ENCODE measurements at places on chromosomes 5 and 9.

DNA sequence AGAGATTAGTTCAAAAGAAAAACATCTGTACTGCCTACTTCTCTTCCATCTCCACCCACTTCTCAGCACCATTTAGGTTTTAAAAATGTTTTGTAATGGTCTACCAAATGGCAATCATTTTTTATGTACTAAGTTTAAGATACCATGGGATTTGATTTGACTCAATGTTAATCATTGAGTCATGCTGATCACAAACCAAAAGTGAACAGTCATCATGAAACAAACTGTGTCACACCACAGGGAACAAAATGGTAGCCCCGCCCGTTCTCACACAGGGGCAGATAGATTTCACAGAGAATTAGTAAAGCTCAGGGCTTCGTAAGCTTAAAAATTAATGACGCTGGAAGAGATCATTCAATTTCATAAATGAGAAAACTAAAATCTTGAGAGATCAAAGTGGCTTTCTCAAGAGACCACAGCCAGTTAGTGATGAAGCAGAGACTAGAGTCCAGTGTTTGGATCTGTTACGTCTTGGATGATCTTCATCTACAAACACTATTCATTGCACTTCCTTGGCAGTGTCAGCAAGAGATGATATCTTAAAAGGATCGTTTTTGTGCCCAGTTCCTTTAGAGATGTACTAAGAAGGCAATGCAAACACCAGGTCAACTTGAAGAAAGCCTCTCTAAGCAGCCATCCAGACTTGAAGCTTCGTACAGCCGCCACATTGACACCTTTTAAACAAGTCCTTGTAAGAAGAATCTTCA, 33.9 kb upstream of the TRIO start:
- no peak for DNase-seq

DNA sequence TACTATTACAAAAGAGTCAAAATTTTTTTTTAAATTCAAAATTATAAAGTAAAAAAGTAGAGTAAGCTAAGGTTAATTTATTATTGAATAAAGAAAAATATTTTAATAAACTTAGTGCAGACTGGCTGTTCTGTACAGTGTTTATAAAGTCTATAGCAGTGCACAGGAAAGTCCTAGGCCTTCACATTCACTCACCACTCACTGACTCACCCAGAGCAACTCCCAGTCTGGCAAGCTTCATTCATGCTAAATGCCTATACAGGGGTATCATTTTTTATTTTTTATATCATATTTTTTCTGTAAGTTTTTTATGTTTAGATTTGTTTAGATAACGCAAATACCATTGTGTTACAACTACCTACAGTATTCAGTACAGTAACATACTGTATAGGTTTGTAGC, 700.7 kb upstream of the GRAMD2B start:
- no peak for DNase-seq

- DNase-seq = no peak
These were observed 332.6 kb downstream of the TAF11L14 start for GRCh38 chr5:17966640-17967402.

DNA sequence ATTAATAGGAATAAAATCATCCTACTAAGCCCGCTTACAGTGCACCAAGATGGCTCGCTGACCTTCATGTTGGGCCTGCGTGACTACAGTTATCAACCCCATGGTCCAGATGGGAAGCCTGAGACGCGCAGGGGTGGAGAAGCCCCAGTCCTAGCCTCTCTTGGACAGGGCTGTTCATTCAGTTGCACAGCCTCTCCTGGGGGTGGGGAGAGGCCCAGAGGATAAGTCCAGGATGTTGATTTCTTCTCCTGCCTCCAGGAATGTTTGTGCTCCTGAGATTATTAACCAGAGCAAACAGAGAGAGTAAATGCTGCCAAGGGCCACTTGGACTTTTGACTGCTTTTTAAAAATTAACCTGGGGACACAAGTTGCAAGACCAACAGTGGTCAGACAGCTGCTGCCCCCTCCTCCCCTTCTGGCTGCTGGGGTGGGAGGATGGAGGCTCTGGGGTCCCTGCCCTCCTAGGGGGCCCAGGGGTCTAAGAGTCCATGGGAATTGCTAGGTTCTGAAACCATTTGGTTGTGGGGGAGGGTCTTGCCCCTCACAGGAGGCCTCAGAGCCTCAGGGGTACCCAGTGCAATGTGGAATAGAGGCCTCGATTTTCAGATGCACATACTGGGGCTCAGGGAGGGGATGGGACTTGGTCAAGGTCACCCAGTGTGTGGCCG, 2.8 kb upstream of the AMBP start:
- DNase-seq = no peak

DNA sequence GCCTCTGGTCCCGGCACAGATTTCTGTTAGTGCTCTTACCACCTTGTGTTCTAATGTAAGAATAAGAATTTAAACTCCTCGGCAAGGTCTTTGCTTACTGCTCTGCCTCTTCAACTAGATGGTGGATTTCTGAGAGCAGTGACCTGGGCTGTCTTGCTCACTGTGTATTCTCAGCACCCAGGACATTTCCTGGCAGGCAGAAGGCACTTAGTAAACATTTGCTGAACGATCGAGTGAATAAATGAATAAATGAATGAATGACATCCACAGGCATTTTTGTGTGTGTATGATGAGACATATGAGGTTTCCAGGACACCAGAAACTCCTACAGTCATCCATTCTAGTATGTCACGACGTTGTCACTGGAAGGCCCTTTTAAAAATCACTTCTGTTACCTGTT, 143.2 kb downstream of the BOD1 start:
- no peak for DNase-seq

DNA sequence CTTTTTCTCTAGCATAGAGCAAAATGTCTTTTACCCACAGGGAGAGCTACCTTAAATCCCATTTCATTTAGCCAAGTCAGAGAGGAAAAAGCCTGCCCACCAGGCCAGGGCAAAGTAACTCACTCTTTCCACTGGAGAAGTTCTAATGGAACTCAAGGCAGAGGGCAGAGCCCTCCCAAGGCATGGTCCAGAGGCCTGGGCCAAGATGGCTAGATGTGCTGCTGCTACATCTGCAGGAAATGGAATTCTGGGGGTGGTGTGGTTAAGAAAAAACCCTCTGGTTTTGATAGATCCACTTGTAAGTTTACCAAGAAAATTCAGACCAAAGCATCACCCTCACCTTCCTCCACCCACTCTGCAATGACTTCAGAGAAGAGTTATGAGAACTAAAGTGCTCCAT, 37.3 kb downstream of the CSF2 start:
- DNase-seq = no peak

- DNase-seq = no peak
These were observed 1.5 kb downstream of the CLTA start for GRCh38 chr9:36192196-36192595.

DNA sequence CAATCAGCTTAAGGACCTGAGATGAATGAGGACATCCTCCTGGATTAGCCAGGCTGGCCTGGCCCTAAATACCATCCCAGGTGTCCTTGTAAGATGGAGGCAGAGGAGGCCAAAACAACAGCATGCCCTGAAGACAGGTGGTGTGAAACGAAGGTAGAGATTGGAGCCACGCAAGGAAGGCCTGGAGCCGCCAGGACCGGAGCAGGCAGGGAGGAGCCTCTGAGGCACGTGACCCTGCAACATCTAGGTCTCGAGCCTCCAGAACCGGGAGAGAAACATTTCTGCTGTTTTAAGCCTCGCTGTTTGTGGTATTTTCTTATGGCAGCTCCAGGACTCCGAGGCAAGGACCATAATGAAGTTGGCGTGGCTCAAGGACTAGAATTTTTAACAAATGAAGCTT, 9.7 kb upstream of the COL5A1 start:
- no peak for DNase-seq

- no peak for DNase-seq
These were observed 2.8 kb downstream of the HNRNPK start for GRCh38 chr9:83977196-83977595.

DNA sequence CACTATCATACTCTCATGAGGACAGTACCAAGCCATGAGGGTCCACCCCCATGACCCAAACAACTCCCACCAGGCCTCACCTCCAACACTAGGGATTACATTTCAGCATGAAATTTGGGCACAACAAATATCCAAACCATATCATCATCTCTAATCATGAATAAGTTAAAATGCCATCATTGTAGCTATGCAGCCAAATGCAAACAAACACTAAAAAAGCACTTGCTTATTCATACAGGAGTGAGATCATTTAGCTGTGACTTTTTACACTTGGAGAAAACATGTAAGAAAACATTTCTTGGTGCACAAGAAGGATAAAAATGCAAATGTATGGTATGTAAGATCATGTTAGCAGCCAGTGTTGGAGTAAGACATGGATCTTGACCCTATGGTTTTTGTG, 24.2 kb downstream of the BAAT start:
- no peak for DNase-seq

- DNase-seq = no peak
These were observed 135.8 kb downstream of the ROR2 start for GRCh38 chr9:91814201-91814600.

DNA sequence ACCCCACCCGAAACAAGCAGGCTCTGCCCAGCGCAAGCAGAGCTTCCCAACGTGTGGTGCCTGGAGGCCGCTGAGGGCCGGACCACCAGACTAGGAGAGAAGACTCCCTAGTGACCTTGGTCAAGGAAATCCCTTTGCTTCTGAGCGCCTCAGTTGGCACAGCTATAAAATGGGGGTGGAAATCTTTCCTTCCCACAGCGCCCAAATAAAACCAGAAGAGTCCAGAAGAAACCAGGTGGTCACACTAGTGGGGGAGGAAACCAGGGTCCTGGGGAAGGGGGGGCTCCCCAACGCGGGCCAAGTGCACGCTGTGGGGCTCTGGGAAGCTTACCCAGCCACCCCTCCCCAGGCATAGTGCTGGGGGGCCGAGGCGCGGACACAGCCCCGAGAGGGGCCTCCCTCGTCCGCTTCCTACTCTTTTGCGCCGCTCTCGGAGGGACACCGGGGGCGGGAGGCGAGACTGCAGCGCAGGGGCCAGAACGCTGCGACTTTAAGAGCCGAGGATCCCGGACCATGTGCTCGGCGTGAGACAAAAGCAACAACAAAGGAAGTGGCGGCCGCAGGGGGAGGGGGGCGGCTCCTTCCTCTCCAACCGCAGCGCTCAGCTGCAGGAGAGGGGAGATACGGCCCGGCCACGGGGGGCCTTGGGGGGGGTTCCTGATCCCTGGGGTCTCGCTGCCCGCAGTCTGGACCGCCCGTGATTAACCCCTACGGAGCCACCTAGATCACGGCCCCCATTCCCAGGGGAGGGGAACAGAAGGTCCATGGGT, 885 bp downstream of the RNF44 start:
- peak; percentile 69 for DNase-seq

GRCh38 chr5:80255431-80255810, 427 bp downstream of the SERINC5 start:
- DNase-seq = no peak

DNA sequence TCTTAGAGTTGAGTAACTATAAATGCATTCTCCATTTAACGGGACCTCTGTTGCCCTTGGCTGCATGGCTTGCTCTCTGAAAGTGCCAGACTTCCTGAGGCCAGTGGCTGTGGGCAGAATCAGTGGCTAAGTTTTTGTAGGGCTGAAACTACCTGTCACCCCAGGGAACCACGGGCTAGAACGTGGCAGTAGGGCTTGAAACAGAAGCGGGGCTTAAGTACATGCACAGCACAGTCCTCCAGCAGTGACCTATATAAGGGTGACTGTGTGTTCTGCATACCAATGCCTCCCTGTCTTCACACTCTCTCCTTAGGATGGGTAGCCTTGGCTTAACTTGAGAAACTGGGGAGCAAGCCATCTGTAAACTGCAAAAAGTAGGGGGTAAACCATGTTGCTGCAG, 43.6 kb upstream of the LRRTM2 start:
- DNase-seq = no peak

GRCh38 chr5:125277494-125278154, 531.2 kb upstream of the ZNF608 start:
- no peak for DNase-seq

DNA sequence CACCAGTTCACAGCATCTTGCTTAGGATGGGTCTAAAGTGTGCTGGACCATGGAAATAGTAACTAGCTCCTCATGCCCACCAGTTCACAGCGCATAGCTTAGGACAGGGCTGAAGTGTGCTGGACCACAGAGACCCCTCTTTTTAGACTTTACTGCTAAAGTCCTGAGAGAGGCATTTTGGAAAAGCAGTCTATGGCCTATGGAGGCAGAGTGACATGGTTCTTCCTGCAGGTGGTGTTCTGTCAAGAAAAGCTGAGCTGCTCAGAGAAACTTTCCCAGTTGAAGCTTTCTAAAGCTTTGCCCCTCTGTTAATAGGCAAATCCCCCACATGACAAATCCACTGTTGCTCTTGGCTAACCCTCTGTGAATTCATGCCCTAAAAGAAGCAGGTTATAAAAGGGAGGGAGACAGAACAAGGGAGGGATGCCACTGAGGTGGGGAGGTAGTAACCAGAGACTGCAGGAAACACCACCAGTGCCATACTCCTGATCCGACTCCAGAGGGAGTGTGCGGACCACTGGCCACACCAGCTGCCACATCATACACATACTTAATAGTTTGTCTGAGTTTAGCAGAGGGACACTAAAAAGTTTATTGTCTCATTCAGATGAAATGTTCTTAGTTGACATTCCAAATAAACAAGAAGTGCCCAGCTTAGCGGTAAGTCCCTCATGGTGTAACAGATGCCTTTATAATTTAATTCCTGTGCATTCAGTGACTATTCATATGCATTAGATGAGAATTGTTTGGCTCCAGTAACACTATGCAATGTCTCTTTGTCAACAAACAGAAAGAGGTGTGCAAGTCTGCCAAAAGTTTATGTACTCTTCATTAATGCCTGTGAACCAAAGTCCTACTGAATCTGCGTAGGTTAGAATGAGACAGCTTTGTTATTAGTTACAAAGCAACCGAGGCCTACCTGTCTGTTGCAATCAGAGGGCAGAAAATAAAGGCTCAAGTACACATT, 236.2 kb upstream of the NFIL3 start:
- DNase-seq = no peak

- no peak for DNase-seq
These were observed 93.4 kb downstream of the PLPPR1 start for GRCh38 chr9:101121836-101122399.

DNA sequence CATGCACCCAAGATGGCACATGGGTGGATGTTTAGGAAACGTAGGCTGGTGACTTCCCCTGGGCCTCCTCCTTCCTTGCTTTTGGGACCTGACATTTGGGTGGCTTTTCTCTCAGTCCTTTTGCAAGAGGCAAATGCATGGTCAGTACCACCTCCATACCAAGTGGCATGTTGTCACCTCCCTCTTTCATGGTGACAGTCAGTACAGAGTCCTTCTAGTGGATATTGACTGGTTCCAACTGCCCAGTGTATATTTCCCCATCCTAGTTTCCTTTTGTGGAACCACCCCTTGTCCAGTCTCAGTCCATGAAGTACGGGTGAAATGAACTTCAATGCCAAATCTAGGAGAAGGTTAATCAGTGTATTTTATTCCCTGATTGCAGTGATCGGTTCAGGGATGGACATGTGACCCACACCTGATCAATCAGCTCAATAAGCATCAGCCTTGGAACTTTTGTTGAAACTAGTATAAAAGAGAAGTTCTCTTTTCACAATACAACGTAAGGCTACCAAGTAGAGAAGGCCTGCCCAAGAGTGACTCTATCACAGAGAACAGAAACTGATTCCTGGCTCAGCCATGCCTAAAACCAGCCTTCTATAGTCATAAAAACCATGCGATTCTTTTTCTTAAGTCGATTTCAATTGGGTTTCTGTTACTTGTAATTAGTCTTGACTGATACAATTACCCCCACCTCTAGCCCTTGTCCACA, 143.4 kb upstream of the KLF9 start:
- DNase-seq = no peak

Measured in stimulated activated CD8-positive, alpha-beta memory T cell treated with anti-CD3 and anti-CD28 coated beads, Interleukin-15, amount 100 ng/mL, for 4 hours (primary cell).